Activated CD4-positive, alpha-beta T cell treated with anti-CD3 and anti-CD28 coated beads, Interleukin-2, amount 50 U/mL, for 16 hours (primary cell): ENCODE measurements at places on chromosomes 2 and 18.

- no peak for DNase-seq
Observed at GRCh38 chr2:163737563-163737962, 1.8 kb upstream of the FIGN start.

DNA sequence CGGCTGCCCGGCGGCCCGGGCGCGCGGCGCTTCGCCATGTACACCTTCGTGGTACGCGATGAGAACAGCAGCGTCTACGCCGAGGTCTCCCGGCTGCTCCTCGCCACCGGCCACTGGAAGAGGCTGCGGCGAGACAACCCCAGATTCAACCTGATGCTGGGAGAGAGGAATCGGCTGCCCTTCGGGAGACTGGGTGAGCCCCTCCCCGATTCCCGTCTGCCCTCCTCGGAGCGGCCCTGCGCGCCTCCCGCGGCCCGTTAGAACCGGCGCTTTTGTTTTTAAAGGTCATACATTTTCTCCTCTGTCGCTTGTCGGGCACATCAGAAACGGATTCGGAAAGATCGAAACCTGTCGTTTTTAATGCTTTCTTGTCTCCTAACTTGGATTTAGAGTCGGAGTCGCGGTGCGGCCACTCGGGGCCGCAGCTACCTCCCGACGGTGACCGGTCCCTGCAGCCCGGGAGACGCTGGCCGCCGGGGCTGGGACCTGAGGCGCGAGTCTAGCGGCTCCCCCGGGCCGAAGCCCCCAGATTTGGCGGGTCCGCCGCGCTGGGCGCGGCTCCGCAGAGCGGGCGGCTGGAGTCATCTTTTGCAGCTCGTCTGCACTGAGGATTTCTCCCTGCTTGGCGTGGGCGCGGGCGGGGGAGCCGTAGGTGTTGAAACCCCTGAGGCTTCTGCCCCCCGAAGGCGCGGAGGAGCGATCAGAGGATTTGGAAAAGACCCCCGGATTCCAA, 519 bp downstream of the TTL start:
- DNase-seq, result peak; percentile 38

DNA sequence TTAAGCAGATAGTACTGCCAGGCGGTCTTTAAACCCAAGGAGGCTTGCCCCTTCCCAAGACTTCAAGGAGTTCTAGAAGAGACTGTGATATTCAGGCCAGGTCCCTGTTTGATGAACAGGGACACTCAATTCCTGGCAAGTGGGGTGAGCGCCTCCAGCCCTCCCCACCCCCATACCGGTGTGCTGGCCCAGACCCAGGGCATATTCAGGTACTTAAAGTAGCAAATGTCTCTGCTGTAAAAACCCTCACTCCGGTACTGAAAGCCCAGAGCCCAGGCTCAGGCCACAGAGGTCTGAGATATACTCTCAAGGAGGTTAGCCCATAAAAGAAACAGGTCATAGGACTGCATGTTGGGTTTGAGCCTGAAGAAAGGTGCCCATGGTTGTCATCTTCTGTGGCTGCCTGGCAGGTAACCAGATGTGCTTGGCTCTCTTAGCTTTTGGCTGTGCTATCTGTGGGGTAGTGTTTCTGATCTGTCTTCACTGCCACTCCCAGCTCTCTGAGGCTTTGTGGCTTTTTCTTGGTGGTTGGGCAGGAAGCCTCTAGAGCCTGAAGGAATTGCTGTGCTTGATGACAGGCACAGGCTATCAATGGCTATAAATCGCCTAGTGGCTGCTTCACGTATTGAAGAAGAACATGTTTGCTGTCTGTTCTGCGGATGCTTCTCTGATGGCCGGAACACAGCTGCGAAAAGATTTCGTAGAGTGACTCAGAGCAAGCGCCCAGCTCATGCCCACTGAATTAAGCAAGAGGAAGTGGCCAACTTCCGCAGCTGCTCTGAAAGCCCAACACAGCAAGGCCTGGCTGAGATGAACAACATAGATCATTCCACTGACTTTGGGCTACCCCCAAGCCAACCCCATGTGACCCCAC, 63.3 kb upstream of the ALPP start:
- peak; percentile 92 for DNase-seq

DNA sequence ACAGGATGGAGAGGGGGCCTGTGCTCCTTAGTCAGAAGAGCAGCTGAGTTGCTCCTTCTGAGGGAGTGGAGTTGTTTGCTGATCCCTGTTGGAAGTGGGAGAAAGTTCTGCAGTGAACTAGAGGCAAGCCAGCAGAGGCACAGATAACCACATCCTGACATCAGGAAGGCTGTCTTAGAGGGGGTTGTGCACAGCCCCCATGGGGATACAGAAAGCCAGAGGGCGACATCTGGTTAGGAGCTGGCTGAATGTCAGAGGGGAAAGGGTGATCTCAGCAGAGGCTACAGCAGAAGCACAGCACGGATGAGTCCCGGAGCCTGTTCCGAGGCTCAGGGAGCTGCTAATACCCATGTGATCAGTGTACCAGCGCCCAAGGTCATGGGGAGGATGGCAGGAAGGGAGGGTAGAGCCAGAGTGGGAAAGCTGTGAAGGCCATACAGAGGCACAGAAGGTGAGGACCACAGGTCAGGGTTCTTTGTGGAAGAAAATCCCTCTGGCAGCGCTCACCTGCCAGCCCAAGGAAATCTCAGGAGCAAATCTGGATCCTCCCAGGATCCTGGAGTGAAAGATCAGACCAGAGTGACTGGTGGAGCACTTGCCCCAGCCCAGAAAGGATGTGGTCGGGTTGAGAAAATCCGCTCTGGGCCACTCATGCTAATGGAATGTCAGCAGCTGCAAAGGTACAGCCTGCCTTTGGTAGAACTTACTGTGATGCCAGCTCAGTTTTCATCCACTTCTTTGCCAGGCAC, 111.8 kb downstream of the STPG4 start:
- DNase-seq, result no peak

- DNase-seq, result no peak
Observed at GRCh38 chr2:75558786-75559679, 1.7 kb downstream of the EVA1A start.

GRCh38 chr18:7207366-7207915, 23.4 kb upstream of the LRRC30 start:
- DNase-seq, result no peak

DNA sequence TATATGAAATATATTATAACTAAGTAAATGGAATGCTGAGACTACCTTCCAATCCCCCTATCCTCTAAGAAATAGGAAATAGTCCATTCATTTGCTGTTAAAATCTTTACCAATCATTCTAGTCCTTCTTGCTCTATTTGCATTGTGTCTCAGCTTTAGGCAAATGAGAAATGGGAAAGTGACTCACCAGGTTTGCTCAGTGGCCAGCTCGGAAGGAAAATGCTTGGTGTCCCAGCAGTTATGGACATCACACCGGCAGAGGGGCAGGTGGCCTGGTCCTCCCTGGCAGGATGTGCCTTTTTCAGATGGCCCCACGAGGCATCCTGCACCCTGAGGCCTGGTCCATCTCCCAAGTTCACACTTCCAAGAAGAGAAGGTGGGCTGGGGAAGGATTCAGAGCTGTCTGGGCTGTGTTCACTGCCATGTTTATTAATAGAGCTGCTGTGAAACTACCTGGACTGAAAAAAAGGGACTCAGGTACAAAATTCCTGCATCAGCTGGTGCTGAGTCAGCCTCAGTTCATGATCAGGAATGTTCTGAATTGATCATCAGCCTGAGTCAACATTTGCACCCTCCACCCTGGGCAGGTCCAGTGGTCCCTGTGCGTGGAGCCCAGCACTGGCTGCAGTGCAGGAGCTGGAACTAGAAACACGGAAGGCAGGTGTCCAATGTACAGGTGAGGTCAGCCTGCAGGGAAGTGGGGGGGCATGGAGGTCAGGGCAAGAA, 60.1 kb upstream of the ARL4C start:
- no peak for DNase-seq

DNA sequence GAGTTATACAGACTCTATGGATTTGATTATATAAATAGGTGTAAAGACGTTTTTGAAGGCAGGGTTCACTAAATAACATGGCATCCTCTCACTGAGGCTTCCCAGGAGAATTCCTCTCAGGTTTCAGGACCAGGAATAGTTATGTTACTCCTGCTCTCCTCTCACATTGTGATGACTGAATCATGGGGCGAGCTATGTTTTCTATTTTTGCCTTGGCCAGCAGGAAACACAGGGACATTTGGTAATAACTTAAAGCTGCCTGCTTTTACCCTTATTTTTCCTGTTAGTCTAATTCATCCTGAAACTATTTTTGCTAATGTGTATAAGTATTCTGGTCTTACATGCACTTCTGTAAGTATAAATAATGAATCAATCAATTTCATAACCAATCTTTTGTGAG, 115.3 kb upstream of the ITGB6 start:
- no peak for DNase-seq
